DMS79 (cell line): ENCODE measurements at places on chromosomes 6 and 20.
A peak's percentile ranks its signal among the peaks of the same experiment; 100 is the strongest.

DNA sequence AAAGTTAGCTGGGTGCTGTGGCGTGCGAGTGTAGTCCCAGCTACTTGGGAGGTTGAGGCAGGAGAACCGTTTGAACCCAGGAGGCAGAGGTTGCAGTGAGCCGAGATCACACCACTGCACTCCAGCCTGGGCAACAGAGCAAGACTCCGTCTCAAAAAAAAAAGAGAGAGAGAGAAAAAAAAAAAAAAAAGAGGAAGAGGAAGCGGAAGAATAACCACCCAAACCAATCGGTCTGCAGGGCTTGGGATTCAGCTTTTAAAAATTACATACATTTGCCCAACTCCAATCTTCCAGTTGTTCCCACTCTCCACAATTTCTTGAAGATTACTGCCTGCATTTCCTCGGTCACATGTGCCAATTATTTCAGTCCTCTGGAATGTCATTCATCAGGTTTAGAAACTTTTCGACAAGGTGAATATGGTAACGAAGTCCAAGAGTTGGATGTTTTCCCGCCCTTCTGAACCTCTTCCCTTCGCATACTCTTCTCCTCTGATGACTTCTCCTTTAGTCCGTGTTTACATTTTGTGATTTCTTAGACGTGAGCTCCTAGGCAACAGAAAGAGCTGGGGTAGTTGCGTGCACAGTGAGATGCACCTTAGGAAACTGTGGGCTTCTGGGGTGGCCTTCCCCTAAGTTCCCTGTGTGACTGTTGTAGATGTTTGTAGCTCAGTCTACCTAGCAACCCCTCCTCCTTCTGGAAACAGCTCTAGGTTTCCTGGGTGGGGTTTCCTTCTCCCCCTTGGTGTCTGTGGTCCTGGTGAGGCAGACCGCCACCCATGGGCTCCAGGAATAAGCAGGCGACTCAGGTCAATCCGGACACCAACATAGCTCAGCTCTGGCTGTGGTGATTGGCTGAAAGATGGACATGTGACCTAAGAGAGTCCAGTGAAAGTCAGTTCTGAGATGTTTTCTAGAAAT, 63.0 kb upstream of the NCOA3 start:
- DNase-seq: no peak

DNA sequence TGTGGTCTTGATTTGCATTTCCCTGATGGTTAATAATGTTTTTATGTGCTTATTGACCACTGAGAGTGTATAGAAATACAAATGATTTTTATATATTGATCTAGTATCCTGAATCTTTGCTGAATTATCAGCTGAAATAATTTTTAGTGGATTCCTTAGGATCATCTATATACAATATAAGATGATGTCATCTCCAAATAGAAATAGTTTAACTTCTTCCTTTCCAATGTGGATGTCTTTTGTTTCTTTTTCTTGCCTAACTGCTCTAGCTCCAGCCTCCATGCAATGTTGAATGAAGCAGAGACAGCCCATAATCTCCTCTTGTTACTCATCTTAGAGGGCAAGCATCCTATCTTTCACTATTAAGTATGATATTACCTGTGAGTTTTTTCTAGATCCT, 226.4 kb downstream of the GMDS start:
- DNase-seq: no peak

DNA sequence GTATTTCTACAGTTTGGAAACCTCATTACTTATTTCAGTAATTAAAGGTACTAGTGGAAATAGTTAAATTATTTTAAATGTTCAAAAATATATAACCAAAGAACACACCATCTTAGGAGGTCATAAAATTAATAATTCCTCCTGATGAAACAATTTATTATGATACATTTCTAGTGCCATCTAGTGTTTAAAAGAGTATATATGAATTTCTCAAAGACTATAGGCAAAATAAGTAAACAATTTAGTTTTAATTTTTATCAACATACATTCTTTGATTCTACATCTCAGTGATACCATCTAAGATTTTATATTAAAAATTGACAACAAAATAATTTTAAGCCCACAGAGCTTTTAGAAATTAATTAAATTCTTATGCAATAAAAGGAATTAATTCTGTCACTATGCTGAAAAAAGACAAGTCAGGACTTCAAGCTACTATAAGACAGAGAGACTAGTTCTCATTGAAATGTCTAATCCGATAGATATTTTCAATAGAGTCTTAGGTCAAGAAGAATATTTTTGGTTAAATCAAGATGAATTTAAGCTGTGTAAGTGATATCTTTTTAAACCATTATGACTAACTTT, 107.8 kb upstream of the RNF217 start:
- DNase-seq: peak; percentile 15

GRCh38 chr6:164791498-164791897, 517.9 kb downstream of the C6orf118 start:
- no peak for DNase-seq

DNA sequence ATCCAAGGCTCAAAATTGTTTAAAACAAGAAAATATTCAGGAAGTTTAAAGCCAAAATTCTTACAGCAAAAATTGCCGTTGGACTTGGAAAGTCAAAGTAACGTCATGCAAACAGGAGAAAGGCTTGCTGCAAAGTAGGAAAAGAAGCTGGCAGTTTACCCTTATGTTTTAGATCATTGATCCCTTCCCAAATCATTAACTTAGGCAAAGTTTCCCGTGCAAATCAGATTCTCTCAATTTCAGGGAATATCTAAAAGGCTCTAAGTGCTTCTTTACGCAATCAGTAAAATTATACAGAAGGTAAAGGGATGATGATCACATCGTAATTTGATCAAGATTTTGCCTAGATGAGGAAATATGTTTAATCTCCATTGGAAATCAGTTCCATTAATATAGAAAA, 197.5 kb downstream of the ALDH8A1 start:
- no peak for DNase-seq

DNA sequence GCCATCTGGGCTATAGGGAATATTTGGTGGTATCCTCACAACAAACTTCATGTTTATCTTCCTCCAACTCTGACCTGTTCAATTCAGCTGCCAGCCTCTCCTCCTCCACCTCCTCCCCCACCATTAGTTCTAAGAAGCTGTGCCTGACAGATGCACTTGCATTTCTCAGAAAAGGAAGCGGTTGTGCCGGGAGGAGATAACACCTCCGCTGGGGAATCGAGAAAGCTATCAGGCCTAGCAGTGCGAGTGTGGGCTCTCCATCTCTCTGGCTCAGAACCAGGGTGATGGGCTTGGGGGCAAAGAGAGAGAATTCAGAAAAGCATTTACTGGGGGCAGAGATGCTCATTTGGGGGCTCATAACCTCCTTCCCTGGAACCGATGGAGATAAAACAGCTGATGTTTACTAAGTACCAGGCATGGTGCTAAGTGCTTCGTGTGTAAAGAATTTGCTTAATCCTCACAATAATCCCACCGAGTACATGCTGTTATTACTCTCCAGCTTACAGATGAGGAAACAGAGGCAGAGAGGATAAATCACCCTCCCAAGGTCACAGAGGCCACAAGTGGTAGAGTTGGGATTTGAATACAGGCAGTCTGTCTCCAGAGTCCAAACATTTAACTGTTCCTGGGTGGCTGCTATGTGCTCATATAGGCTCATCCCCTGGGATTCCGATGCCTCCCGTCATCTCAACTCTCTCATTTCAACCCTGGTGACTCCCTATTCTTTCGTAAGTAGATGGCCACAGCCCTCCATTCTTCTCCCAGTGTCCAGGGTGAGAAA, 38.3 kb downstream of the COX4I2 start:
- no peak for DNase-seq

- DNase-seq: no peak
Measured at GRCh38 chr6:4693173-4693970, 82.8 kb upstream of the CDYL start.

- no peak for DNase-seq
Measured at GRCh38 chr6:126280287-126280686, 59.6 kb upstream of the CENPW start.

GRCh38 chr20:12893653-12894052, 115.1 kb upstream of the SPTLC3 start:
- no peak for DNase-seq

DNA sequence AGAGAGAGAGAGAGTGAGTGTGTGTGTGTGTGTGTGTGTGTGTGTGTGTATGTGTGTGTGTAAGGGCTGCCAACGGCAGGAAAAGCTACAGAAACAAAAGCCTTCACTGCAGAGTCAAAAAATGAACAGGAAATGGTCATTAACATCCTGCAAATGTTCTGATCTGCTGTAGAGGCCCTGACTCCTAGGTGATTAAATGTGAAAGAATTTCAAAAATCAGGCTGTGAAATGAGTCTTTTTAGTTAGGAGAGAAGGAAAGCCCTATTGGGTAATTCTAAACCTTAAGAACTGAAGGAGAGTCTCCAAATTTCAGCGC, 166.5 kb upstream of the MYLIP start:
- no peak for DNase-seq

DNA sequence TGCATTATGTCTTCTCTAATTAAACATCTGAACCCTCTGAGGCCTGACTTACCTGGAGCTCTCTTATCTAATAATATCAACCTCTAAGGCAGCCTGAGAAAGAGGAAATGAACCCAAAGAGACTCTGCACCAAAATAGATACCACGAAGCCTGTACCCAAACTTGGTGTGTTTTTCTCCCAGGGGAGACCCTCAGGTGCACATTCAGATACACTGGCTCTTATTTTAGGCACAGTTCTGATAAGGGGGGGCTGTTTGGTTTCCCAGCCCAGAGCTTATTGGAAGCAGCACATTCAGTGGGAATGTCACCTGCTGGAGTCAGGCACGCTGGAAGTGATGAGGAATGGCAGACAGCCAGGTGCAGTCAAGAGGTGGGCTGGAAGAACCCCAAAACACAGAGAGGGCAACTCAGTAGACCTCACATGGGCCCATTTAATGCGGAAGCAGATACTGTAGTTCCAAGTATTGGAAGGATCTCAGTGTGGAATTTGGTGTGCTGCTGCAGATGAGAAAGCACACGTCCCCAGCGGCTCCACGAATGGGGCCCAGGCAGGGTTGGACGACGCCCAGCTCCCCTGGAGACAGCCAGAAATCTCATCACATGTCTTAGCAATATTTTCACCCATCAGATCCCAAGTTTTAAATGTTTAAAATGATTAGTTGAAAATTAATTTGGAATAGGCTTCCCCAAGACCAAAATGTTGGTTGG, 9.7 kb upstream of the CCR6 start:
- no peak for DNase-seq

DNA sequence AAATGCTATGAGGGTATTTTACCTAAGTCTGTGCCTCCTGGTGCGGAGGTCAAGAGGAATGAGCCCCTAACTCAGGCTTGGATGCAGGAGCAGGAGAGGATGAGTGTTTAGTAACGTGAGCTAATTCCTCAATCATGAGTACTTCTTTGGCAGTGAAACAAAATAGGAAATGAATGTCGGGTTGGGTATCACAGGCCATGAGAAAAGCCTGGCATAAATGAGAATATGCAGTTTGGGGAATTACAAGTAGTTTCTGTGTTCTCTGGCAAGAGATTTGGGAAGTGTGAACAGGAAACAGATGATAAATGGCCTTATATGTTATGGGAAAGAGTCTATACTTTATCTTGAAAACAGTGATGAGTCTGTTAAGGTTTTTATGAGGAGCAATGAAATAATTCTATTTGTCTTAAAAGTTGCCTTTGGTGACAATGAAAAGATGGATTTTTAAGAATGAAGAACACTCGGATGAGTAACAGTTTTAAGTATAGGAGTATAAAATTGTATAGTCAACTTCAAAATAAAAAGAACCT, 59.0 kb upstream of the RNF146 start:
- DNase-seq: no peak

- DNase-seq: peak; percentile 45
Measured at GRCh38 chr6:104472021-104472901, 387.5 kb downstream of the HACE1 start.

DNA sequence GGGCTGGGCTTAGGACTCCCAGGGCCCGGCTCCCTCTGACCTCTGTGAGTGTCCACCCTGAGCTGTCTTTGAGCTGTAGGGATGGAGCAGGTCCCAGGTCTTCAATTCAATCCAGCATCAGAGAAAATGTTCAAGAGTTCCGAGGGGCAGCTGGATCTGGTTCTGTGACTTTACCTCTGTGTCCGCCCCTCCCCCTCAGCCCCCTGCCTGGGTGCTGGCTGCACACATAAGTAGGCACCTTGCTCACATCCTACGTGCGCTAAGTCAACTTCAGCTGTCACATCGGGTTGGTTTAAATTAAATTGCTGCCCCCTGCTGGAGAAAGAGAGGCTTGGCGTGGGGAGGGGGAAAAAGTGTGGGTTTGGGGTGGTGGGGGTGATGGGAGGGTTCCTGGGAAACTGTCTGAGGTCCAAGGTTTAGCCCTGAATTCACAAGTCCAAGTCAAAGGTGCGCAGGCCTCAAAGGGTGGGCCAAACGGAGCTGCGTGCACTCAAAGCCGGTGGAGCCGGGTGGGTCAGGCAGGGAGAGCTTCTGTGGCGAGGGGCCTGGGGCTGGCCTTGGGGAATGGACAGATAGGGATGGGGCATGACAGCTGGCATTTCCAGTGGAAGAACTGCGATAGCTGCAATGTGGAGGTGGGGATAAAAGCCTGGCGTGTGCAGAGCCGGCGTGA, 3.0 kb downstream of the WFDC5 start:
- DNase-seq: no peak

DNA sequence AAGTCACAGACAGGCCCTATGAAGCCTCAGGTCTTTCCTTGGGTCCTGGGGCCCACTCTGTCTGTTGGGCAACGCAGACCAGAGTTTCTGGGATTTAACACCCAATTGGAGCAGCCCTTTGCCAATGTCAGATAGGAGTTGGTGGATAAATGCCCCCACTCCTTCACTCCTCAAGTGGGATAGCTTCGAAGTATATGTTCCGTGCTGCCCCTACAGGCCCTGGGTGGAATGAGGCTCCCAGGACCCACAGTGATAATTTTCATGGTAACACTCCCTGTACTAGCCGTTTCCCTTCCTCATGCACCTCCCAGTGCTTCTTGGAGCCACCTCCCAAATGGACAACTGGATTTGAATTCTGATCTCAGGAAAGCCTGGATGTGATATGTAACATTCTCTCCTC, 145.4 kb downstream of the FOXA2 start:
- no peak for DNase-seq

DNA sequence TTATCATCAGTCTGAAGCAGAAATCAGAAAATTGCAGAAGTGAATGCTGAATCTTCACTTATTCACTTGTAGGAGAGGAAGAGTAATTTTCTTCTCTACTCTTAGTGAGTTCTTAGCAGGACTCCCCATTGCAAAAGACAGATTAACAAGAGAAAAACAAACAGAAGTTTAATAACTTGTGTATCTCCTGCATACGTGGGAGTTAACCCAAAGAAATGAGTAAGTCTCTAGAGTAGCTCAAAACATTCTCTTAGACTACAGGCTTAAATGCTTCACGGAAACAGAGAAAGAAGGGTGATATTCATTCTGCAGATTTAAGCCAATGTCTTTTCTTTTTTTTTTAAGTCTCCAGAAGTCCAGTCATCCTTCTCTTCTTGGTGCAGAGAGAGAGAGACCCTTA, 97.9 kb upstream of the TMEM181 start:
- no peak for DNase-seq

DNA sequence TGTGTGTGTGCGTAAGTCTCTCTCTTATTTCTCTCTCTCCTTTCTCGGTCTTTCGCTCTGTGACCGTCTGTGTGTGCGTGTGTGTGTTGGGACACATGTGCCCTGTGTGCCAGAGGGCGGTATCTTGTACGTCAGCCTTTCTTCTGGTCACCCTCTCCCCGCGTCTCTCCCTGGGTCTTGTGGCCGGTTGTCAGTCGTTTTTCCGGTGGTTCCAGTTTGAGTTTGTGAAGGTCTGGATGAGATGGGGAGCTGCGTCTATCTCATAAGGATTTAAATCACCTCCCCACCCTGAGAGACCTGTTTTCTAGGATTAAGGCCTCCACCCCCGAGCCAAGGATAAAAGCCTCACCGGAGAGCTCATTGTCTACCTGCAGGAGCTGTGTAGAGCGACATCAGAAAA, 295.5 kb upstream of the ZNF337 start:
- no peak for DNase-seq

- no peak for DNase-seq
Measured at GRCh38 chr6:169832247-169832948, 81.0 kb downstream of the ERMARD start.
